ENCODE measurements at places on chromosomes 6 and 20. TPM values are rescaled to one million over a fixed set of nuclear protein-coding genes. Genes with fewer than 3 reads are reported as not detected.

The RIMS4 gene
- 17.9 TPM for total RNA-seq

The VSX1 gene
- total RNA-seq = 0.25 TPM

The POM121L2 gene
- 0.17 TPM for total RNA-seq

GRCh38 chr20:2756056-2756611 is 44.3 kb downstream of the CPXM1 start:
- ATAC-seq = peak; percentile 11

DNA sequence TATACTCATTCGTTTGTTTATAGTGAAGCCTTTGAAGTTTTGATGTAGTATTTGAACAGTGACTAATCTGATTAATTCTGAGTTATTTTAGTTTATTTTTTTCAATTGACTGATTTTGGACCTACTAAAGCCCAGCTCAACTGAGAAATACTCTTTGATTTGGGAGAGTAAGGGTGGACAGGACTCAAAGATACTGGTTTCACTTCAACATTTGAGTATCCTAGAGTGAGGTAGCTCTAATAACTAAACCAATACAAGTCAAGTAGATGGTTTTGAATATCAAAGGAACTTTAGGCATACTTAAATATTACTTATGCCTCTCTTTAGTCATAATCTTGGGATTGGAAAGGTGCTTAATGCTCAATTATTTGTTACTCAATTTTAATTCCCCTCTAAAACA is 65.6 kb downstream of the ZNF292 start:
- ATAC-seq = no peak

DNA sequence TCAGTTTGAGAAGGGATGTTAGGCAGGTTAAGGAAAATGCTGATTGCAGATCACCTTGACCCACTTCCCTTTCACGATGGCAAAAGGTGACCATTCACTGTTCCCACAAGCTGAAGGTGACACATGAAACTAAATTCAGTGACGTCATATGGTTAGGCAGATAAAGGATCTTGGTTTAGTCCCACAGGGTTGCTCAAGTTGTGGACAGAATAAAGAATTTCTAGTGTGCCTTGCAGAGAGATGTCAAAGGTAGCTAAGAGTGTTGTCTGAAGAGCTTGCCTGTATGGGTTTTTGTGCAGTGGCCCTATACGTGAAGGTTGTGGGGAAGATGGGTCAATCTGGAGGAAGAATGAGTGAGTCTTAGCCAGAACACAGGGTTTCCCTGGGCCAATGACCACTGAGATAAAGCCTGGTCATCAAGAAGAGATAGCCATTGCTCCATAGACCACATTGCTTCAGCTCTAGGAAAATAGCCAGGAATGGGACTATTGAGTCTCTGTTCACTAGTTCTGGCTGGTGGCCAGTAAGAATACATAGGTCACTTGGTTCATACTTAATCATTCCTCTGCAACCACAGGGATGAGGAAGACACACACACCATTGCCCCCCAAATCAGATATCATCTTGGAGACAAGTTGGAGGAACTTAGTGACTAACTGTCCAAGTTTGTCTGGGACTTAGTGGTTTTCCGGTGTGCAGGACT is 148.5 kb upstream of the ATXN1 start:
- ATAC-seq = no peak
